NCI-H524 treated with DMSO at 0.1 percent for 48 hours (cell line): ENCODE measurements at places on chromosomes 7 and 10.

- no peak for DNase-seq
These were observed 27.6 kb downstream of the AMZ1 start for GRCh38 chr7:2715341-2716231.

DNA sequence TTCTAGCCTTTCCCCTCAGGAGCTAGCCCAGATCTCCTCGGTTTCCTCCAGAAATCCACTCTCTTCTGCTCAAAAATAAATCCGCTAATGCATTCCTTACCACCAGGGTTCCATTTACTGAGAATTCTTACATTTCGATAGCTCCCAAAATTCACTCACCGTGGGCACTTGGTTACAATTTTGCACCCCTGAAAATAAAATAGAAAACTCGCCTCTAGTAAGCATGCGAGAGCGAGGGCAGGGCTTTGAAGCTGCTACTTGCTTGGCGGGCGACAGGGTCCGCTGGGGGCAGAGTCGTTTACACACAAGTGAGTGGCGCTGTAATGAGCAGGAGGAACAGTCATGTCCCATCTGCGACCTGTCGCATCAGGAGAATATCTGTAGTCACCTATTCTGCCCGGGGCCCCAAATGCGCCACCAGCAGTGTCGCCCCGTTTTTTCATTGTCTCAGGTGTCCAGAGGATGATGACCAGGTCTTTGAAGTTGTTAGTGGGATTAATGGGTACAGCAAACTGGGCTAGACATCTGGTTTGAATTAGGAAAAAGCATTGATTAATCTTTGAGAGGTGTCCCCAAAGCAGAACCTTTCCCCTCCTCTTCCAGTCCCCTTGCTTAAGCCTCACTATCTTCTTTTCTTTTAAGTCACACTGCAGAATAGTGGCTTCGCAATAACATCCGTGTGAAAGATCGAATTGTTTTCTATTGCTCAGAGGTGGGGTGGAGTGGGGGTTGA, 1.2 kb upstream of the MEOX2 start:
- peak; percentile 66 for DNase-seq

GRCh38 chr10:693506-693905, 4.0 kb upstream of the DIP2C start:
- DNase-seq: no peak

- no peak for DNase-seq
These were observed 570 bp downstream of the TBC1D12 start for GRCh38 chr10:94402843-94403379.

- DNase-seq: no peak
These were observed 69.6 kb upstream of the CDK1 start for GRCh38 chr10:60708666-60709065.

GRCh38 chr7:151361193-151361959, 19.8 kb downstream of the NUB1 start:
- no peak for DNase-seq

DNA sequence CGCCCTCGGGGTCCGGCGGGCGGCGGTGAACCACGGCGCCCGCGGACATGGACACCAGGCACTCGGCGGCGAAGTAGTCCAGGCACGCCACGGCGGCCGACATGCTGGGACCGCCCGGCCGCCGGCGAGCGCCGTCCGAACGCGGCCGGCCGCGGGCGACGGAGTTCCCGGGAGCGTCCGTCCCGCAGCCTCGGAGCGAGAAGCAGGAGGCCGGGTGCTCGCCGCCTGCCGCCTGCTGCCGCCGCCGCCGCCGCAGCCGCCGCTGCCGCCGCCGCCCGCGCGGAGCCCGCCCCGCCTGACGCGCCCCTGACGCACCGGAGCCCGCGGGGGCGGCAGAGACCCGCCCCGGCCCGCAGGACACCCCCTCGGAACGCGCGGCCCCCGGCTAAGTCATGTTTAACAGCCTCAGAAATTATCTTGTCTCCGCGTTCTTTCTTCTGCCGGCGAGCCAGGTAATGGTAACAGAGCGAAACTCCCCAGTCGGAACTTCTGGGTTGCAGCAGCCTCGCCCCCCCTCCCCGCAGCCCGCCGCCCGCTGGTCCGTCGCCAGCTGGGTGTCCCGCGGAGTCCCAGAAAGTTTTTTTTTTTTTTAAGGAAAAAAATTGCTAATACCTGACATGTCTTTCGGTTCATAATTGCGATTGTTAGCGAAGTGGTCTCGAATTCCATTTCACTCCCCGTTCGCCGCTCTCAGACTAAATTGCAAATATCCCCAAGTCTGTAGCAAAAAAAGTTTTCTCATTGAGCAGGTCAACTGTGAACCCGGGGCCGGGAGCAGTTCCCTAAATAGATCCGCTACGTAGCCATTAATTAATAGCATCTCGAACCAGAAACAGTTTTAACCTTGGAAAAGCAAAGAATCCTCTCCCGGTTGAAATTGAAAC, at the start of gene KLF14:
Gene KLF14, minus strand, starts transcription at position 277 of the 884 bp plus-strand sequence. Its CDS starts 174 bp downstream, at position 103.
- no peak for DNase-seq

DNA sequence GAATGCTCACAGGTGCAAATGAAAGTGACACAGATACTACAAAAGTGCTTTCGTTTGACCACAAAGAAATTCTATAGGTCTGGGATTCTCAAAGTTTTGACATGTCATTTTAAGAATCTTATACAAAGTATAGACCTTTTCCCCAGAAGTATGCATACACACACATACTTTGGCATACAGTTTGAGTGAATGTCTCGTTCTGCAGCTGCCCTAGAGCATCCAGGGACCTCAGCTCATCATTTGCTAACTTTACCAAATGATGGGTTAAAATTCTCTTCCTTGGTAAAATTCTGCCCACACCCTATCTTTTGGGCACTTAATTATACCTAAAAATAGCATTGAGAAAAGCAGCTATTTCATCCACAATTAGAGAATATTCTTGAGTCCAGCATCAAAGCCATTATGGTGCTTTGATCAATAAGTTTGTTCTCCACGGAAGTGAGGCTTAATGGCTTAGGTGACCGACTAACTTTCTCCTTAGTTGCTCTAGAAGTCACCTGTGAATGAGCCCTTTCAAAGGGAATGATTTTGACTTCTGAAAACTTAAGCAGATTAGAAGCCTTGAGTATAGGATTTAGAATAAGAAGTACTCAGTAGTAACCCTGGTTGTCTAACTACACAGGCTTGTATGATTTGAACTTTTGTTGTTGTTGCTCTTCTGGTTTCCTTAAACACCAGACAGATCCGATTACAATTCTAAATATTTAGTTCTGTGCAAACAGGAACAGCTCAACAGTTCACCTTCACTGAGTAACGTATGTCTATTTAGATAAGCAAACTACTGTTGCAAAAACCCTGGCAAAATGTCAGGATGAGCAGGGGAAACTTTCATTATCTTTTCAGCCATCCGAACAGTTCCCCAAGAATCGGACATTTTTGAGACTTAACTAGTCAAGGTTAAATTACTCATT, 70.6 kb downstream of the CNNM2 start:
- DNase-seq: no peak

- DNase-seq: no peak
These were observed 3.7 kb downstream of the TMEM140 start for GRCh38 chr7:135151533-135151932.

GRCh38 chr7:68107968-68108367, 1111.3 kb downstream of the TYW1 start:
- no peak for DNase-seq

GRCh38 chr7:30956704-30957103, 7.0 kb upstream of the GHRHR start:
- no peak for DNase-seq

DNA sequence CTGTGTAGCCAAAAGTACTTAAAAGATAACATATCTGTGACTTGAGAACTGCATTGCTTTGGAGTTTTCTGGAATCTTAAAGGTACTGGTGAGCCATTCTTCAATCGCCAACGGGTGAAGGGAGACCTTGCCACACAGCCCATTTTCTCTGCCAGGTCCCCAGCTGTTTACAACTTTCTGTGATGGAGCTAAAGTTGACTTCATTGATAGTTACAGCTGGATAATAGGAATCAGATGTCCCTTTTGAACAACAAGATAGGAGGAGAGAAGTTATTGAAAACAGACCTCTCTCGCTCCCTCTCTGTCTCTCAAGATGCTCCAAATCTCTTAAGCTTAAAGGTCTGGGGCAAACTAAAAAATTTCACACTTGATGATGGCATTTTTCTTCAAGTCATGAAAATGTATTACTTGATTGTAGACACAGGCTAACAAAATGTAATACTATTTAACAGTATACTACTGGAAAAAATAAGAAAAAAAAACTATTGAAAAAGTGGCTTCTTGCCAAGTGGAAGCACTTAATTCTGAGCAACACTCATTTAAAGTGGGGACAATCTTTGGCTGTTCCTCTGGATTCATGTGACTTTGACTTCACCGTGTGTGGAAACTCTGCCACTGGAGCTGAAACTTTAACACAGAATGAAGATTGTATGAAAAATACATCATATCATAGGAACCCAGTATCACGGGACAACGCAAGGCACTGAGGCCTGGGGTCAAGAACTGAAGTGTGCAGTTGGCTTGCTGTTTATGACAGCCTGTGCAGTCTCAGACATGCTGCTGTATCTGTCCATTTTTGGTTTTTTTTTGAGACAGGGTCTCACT, 78.4 kb upstream of the AFAP1L2 start:
- DNase-seq: no peak

- no peak for DNase-seq
These were observed 14.3 kb downstream of the MUC12 start for GRCh38 chr7:100983451-100984187.

GRCh38 chr10:31315453-31315852, 3.6 kb upstream of the ZEB1 start:
- no peak for DNase-seq

DNA sequence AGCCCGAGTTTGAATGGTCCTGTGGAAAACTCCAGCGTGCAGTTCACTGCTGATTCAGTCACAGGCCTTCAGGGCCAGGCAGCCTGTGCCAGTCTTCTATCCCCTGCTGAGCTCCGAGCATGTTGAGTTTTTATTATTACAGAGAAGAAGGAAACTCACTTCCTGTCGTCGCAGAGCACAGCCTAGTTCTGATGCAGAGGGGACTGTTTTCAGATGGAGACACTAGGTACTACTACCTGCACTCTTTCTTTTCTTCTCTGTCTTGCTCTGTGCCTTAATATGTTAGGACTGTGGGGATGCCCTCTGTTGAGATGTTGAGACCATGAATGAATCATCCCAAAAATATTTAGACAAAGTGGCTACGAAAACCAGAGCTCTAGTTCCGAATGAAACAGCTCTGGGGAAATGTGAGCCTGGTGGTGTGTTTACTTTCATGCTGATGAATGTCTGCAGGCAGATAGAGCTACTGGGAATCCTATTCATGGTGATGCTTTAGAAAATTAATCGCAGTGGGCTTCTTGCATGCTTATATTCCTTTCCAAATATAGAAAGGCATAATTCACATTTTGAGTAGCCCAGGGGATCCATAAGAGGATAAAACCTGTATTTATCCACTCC, 29.6 kb downstream of the CASP7 start:
- DNase-seq: no peak
